SK-N-DZ (cell line): ENCODE measurements at places on chromosomes 4 and X.
A peak's percentile ranks its signal among the peaks of the same experiment; 100 is the strongest.

GRCh38 chr4:65667506-65668041, 2.7 kb downstream of the EPHA5 start:
- no peak for DNase-seq

GRCh38 chr4:151771664-151772063, 10.9 kb upstream of the GATB start:
- no peak for DNase-seq

GRCh38 chr4:53100501-53101190, 238.5 kb downstream of the RASL11B start:
- DNase-seq = no peak

DNA sequence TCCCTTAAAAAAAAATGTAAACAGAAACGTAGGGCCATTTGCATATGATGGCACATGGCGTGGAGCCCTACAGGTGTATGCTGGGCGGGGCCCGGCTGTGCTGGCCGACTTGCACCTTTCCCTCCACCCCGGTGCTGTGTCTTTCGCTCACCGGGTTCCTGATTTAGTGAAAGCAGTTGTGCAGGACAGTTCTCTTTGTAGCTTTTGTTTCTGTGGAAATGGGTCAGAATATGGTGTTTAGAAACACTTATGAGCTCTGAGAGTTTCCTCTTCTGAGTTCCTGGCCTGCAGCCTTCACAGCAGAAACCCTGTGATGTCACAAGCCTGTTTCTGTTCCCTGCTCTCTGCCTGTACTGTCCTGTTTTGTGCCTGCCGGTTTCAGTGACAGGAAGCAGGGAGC, 22.5 kb upstream of the MSANTD1 start:
- no peak for DNase-seq

DNA sequence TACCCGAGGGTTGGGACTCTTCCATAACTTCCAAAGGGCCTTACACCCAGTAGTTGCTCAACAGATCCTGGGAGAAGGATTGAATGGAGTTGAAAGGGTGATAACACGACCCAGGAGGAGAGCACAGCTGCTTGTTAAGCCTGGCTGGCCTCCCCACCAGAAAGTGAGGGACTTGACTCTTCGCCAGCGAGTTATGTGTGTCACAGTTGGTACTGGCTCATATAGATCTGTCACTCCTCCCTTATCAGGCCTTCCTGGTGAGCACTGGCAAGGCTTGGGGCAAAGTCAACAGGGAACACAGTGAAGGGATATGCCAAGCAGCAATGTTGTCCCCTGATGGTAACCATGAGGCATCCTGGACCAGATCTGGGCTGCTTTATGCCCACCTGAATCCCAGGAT, 35.8 kb downstream of the APLN start:
- no peak for DNase-seq

- no peak for DNase-seq
These were observed 48.3 kb downstream of the AMELX start for GRCh38 chrX:11341274-11342201.

DNA sequence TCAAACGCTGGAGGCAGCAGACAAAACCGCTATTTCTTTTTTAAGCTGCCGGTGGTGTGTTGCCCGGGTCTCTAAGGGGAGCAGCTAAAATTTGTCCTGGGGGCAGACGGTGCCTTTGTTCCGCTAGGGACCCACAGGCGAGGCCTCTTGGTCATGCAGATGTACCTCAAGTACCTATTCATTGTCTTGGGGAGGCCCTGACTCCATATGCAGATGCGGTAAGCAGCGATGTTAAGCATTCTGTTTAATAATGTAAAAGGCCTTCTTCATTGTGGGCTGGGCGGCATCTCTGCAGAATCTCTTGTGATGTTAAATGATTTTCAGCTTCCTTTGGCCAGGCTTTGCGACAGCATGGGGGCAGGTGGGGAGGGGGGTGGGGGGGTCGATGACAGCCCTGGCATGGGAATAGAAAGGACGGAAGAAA, 98.9 kb upstream of the PJA1 start:
- no peak for DNase-seq

DNA sequence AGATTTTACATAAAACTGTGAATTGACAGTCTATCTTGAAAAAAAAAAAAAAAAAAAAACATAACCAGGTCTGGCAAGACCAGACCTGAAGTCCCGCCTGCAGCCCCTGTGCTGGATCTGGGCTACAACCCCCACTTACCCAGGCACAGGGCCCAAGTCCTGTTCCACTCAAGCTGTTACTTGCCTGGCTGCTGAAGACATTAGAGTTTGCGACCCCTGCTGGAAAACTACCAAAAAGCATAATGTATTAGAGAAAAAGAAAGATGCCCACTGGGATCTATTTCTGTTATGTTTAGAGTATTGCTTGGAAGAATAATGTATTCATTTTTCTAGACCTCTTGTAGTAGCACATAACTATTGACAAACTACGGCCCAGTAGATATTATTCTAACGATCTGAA, 4.7 kb downstream of the HS3ST1 start:
- DNase-seq = peak; percentile 10

GRCh38 chr4:142778900-142779299, 67.2 kb downstream of the INPP4B start:
- no peak for DNase-seq

GRCh38 chr4:99403380-99404184, 31.6 kb downstream of the ADH7 start:
- no peak for DNase-seq
